ENCODE measurements at places on chromosomes 5 and 9.

DNA sequence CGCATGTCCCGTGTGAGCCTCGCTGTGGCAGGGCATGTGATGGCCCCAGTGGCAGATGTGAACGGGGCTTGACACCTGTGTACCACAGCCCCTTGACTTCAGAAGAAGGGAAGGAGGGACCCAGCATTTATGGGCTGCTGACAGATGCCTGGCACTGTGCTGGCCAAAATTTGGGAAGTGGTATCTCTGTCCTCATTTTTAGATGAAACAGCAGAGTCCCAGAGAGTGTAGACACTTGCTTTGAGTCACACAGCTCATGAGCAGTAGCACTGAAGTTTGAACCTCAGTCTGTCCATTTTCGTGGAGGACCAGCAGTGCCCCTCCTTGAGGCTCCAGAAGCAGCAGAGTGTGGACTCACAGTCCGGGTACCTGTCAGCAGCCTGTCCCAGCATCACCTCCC lies 16.5 kb downstream of the NEK6 start:
- no peak for DNase-seq

- no peak for DNase-seq
Observed at GRCh38 chr5:164671640-164672039, 1166.2 kb downstream of the MAT2B start.

GRCh38 chr5:11012295-11012694 lies 251.3 kb upstream of the DAP start:
- DNase-seq = no peak

GRCh38 chr9:128412120-128412790 lies 8.4 kb upstream of the CERCAM start:
- no peak for DNase-seq

DNA sequence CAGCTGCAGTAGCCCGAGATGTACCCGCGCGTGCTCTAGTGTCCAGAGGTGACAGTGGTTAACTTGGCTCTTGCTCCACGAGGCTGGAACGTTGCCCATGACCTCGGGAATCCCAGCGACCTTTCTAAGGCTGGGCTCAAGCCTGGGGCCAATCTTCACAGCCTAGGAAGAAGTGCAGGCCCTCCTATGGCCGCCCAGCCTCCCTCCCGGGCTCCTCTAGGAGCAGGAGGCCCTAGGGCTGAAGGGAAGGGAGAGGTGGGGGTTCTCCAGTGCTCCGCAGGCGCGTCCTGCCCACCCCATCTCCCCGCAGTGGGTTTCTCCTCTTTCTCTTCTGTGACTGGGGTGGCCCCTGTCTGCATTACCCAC lies 13.3 kb downstream of the NR2F1 start:
- DNase-seq = no peak

- DNase-seq = no peak
Observed at GRCh38 chr5:145293716-145294115, 541.4 kb downstream of the PRELID2 start.

GRCh38 chr9:18910435-18910834 lies 122.6 kb downstream of the SAXO1 start:
- DNase-seq = no peak

GRCh38 chr5:11324521-11325289 lies 563.7 kb upstream of the DAP start:
- DNase-seq = no peak
